GM23248 (cell line): ENCODE measurements at places on chromosomes 5 and 9. TPM values are rescaled to one million over a fixed set of nuclear protein-coding genes. Genes with fewer than 3 reads are reported as not detected.

The ORM2 gene
- not detected in 2 replicates for total RNA-seq

The DMRTA1 gene
- total RNA-seq: 0.11 TPM in 1 of 2 replicates, not detected in the other

The FOXI1 gene
- total RNA-seq: not detected in 2 replicates

The CSNK1A1 gene
- 415 and 428 TPM in 2 replicates for total RNA-seq

The DBN1 gene
- total RNA-seq: 224 and 257 TPM in 2 replicates

The LPAR1 gene
- total RNA-seq: 90.3 and 90.8 TPM in 2 replicates

The FAM169A gene
- total RNA-seq: 0.22 TPM in 1 of 2 replicates, not detected in the other

The GRM6 gene
- total RNA-seq: not detected in 2 replicates

- DNase-seq: no peak
- H3K4me3 ChIP-seq: no peak overlapping the region
- H3K27me3 ChIP-seq: no peaks in the 10 kb centered on the region
- no peak overlapping the region for H3K27ac ChIP-seq
- no peaks in the 10 kb centered on the region for H3K4me1 ChIP-seq
Measured at GRCh38 chr9:30967476-30967875, 1417.0 kb upstream of the ACO1 start.

DNA sequence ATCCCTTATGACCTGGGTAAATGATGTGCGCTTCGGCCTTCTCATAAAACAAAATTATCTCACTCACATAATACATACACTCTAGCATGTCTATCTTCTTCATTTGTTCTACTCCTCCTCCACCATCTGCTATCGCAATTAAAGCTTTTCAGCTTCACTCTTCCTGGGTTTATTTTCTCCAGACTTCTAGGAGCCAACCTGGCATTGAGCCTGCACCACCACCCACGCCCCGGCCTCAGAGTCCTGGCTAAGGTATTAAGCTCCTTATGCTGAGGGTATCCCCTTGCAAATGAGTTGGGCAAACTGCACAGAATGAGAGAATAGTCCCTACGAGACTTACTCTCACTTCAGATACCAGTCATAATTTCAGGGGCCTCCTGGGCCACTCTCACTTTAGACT lies 236.1 kb upstream of the CDH12 start:
- no peak overlapping the region for H3K4me3 ChIP-seq
- no peak overlapping the region for H3K27ac ChIP-seq
- H3K27me3 ChIP-seq: no peaks in the 10 kb centered on the region
- H3K36me3 ChIP-seq: no peaks in the 10 kb centered on the region
- DNase-seq: no peak

DNA sequence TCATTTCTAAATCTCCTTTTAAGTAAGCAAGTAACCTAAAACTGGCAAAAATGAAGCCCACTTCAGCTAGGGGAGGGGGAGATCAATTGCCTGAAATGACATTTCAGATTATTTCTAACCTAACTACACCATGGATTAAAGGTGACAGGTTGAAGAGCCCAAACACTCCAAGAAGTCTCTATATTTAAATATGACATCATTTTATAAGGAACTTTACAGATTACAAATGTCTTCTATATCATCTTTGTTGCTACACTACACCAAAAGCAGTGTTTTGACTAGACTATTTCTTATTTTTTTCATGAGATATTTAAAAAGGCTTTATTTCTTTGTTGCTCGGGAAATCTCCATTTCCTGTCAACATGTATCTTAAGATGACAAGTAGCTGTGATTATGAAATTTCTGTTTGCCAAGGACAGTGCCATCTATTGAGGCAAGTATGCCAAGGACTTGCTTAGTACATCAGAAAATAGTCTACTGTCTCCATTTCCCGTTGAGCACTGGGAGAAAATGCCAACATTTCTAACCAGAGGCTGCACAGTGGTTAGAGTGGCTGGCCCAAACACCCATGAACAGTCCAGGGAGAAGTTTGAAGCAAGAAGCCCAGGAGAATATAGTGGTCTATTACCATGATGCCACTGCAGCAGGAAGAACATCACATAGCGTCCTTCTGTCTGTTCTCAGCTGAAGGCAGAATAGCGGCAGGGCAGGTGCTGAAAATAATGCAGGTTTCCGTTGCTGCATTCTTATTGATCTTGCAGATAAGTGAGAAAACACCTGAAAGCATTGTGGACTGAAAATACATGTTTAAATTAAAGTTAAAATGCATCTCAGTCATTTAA lies 93.4 kb upstream of the ITGA2 start:
- DNase-seq: peak; percentile 9
- H3K4me3 ChIP-seq: no peak overlapping the region
- no peaks in the 10 kb centered on the region for H3K27me3 ChIP-seq
- H3K4me1 ChIP-seq: peaks cover 31% of the 10 kb centered on the region

- H3K4me1 ChIP-seq: no peaks in the 10 kb centered on the region
- no peak for DNase-seq
- no peaks in the 10 kb centered on the region for H3K27me3 ChIP-seq
- H3K27ac ChIP-seq: no peak overlapping the region
Measured at GRCh38 chr9:133389562-133389961, 13.4 kb downstream of the STKLD1 start.

DNA sequence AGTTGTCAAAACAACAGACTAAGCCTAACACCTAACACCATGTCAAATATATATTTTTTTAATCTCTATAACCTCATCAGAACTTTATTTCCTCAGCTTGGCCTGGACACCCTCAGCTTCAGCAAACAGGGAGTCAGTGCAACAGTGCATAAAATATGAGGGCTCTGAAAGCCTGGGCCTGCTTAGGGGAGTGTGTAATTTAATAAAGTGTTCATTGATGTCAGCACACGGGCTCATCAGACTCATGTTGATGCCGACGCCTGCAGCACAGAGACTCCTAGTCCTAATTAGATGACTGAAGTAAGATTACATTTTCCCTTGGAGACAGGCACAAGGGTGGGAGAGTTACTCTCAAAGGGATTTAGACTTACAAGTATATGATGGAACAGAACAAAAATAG lies 37.8 kb downstream of the CDH10 start:
- no peaks in the 10 kb centered on the region for H3K4me1 ChIP-seq
- no peaks in the 10 kb centered on the region for H3K36me3 ChIP-seq
- no peak overlapping the region for H3K27ac ChIP-seq
- no peaks in the 10 kb centered on the region for H3K27me3 ChIP-seq
- no peak overlapping the region for H3K4me3 ChIP-seq
- DNase-seq: no peak

GRCh38 chr9:33923079-33923478 lies 106.1 kb downstream of the UBE2R2 start:
- no peak overlapping the region for H3K27ac ChIP-seq
- no peaks in the 10 kb centered on the region for H3K27me3 ChIP-seq
- H3K4me3 ChIP-seq: no peak overlapping the region
- H3K4me1 ChIP-seq: no peaks in the 10 kb centered on the region
- no peak for DNase-seq
- peaks cover 47% of the 10 kb centered on the region; the same call in 1 of the 2 replicates for H3K36me3 ChIP-seq

DNA sequence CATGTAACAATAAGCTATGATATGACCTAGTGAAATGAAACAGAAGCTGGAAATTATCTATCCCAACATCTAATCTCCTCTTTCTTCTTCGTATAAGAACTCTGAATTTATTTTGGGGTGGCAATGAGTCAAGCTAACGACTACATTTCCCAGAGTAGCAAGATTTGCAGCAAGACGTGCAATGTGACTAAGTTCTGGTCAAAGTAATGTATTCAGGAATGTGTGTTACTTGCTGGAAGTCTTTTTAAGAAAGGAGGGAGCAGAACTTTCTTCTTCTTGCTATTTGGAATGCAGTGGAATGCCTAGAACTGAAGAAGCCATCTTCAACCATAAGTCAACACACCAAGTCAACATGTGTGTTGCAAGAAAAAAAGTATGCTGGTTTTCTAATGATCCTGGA lies 406.6 kb upstream of the MEF2C start:
- H3K27ac ChIP-seq: peak overlapping the region; percentile 26
- no peaks in the 10 kb centered on the region for H3K27me3 ChIP-seq
- no peak overlapping the region for H3K4me3 ChIP-seq
- peaks cover 4% of the 10 kb centered on the region for H3K4me1 ChIP-seq

GRCh38 chr5:139148306-139148705 lies 49.9 kb downstream of the SIL1 start:
- no peak for DNase-seq
- peaks cover 26% of the 10 kb centered on the region for H3K4me1 ChIP-seq
- H3K36me3 ChIP-seq: no peaks in the 10 kb centered on the region
- H3K27ac ChIP-seq: no peak overlapping the region
- no peaks in the 10 kb centered on the region for H3K27me3 ChIP-seq

DNA sequence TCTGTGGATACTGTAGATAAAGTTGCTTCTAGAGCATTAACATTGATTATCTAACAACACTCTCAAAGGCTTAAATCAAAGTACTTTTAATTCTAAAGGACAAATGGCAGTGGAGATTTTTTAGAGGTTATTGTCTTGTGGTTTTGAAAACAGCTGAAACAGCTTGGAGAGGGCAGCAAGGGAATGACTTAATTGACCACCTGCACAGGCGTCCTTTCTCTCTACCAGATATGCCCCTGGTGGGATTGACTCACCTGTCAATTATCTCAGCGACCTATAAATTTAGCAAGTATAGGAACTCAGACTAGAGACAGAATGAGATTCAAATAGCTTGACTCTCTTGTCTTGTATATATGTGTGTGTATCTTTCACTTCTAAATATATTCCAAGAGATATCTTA lies 13.5 kb downstream of the ARL14EPL start:
- no peak for DNase-seq
- no peaks in the 10 kb centered on the region for H3K36me3 ChIP-seq
- H3K27ac ChIP-seq: no peak overlapping the region
- H3K4me3 ChIP-seq: no peak overlapping the region

DNA sequence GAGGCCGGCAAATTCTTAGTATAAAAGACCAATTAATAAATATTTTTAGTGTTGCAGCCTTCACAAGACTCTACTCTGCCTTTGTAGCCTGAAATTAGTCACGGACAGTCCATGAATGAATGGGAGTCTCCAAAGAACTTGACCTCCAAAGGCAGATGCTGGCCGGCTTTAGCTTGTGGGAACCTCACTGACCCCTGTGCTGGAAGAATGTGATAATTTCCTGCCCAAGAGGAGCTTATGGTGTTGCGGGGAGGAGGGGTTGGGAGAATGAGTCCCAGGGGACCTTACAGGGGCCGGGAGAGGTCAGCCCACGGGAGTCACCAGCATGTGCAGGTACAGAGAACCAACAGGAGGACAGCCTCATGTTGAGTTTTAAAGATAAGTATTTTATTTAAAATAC lies 143.1 kb downstream of the IRX2 start:
- H3K4me1 ChIP-seq: no peaks in the 10 kb centered on the region
- H3K27me3 ChIP-seq: no peaks in the 10 kb centered on the region
- no peaks in the 10 kb centered on the region for H3K36me3 ChIP-seq
- H3K4me3 ChIP-seq: no peak overlapping the region
- no peak overlapping the region for H3K27ac ChIP-seq

GRCh38 chr5:40685193-40685592 lies 5.5 kb downstream of the PTGER4 start:
- H3K27ac ChIP-seq: no peak overlapping the region
- DNase-seq: no peak
- H3K4me1 ChIP-seq: peaks cover 24% of the 10 kb centered on the region
- no peaks in the 10 kb centered on the region for H3K36me3 ChIP-seq

DNA sequence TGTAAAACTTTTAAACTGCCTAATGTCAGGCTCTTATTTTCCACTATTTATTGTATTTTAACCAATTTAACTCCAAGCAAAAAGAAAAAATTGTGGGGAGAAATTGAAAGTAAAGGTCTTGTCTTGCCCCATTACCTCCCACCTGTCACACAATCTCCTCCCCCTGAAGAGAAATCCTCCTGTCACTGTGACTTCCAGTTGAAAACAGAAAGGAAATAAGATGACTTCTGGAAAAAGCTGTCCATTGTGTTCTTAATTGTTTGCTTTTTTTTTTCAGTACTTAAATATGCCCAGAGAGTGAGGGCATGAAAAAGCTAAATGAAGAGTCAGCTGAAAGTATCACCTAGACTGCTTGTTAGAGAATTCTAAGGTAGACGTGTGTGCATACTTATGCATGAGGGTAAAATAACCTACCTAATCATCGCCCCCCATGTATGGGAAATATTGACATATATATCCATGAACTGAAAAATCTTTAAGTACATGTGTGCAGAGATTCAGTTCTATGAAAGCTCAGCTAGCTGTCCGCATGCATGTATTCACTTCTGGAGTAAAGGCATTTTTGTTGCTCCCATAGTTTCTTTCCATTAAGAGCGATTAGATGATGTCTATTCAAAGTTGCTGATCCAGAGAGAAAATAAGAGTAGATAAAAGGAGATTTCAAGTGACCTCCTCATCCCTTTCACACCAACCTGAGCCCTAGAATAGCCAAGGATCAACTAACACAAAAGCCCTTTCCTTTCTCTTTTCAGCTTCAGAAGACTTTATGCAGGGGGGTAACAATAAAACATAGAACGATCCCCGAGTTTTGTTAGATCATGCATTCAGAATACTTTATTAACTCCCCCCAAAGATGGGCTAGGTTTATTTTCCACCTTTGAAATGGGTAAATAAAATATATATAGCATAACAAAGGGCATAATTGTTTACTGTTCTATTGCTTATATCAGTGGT lies 5.3 kb downstream of the NR2F1-AS1 start:
- H3K36me3 ChIP-seq: no peaks in the 10 kb centered on the region
- no peak for DNase-seq
- H3K27me3 ChIP-seq: no peaks in the 10 kb centered on the region
- H3K4me1 ChIP-seq: 0 out of 2 replicates have a peak, but pooled peaks cover 5% of the 10 kb centered on the region

- H3K27ac ChIP-seq: no peak overlapping the region
- no peak overlapping the region for H3K4me3 ChIP-seq
- no peaks in the 10 kb centered on the region for H3K36me3 ChIP-seq
- peak; percentile 3 for DNase-seq
Measured at GRCh38 chr9:20419533-20419932, 202.8 kb downstream of the MLLT3 start.

DNA sequence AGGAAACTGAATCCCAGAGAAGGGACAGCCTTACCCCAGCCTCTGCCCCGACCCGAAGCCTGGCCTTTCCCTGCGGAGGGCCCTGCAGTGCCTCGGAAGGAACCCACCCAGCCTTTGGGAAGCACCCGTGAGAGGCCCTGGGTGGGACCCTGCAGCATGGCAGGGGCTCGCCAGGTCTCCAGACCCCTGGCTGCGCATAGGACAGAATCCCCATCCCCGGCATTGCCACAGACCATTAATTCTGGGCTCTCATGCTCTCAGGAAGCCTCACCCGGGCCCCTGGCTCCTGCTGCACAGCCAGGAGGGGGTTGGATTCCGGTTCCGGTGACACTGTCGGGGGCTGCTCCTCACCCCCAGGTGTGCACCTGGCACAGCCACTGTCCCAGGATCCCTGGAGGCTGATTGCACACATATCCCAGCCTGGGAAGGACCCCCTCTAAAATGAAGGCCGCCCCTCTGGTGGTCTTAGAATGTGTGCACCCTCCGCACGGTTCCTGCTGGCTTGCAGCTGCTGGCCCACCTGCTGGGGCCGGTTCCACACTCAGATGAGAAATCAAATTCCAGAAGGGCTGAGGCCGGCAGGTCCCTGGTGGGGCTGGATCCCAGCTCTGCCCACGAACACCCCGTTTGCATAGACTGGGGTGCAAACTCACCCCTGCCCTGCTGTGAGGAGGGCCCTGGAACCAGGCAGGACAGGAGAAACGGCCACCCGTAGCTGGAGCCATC lies 4.7 kb downstream of the EGFL7 start:
- no peaks in the 10 kb centered on the region for H3K27me3 ChIP-seq
- DNase-seq: no peak
- H3K36me3 ChIP-seq: no peaks in the 10 kb centered on the region
- H3K4me3 ChIP-seq: no peak overlapping the region
- no peak overlapping the region for H3K27ac ChIP-seq

GRCh38 chr9:132875159-132875558 lies 2.9 kb downstream of the AK8 start:
- no peaks in the 10 kb centered on the region for H3K36me3 ChIP-seq
- H3K27ac ChIP-seq: no peak overlapping the region
- no peak for DNase-seq
- H3K4me1 ChIP-seq: no peaks in the 10 kb centered on the region
- H3K4me3 ChIP-seq: no peak overlapping the region
- no peaks in the 10 kb centered on the region for H3K27me3 ChIP-seq

GRCh38 chr9:116661037-116661954 lies 25.8 kb upstream of the TRIM32 start:
- no peaks in the 10 kb centered on the region for H3K36me3 ChIP-seq
- 0 out of 2 replicates have a peak overlapping the region, but pooled peaks have one; percentile 24 for H3K27ac ChIP-seq
- no peak overlapping the region for H3K4me3 ChIP-seq
